ENCODE measurements at places on chromosomes 12 and 14.

DNA sequence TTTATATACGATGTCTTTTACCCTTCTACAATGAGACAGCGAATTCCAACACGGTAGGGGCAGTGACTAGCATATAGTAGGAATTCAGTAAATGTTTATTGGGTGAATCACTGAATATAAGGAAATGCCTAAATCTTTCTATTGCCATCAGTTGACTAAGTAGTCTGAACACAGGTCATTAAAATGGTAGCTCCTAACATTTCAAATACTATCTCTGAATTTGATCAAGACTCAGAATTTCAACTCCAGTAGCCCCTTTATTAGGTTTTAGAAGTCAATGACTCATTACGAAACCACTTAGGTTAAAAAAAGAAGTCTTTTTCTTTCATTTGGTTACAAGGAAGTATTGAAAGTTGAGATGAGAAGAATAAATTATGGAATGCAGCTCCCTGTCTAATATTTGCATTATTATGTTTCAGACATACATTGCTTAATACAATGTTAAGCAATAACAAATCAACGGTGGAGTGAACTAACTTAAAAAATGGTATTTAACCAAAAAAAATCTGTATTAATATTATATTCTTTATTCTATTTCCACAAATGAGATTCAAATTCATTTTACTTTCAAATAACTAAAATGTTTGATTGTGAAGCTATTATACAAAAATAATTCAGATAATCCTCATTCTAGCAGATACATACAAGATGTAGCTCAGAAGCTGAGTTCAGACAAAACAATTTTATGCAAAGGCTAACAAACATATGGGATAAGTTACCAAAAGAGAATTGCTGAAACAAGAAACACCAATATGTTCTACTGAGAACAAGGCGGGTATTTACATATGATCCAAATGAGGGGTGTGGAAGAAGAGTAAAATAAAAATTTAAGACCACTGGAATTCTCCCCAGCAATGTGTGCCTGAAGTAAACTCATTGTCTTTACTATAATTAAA lies 302.7 kb downstream of the CEP128 start:
- no peak for DNase-seq

DNA sequence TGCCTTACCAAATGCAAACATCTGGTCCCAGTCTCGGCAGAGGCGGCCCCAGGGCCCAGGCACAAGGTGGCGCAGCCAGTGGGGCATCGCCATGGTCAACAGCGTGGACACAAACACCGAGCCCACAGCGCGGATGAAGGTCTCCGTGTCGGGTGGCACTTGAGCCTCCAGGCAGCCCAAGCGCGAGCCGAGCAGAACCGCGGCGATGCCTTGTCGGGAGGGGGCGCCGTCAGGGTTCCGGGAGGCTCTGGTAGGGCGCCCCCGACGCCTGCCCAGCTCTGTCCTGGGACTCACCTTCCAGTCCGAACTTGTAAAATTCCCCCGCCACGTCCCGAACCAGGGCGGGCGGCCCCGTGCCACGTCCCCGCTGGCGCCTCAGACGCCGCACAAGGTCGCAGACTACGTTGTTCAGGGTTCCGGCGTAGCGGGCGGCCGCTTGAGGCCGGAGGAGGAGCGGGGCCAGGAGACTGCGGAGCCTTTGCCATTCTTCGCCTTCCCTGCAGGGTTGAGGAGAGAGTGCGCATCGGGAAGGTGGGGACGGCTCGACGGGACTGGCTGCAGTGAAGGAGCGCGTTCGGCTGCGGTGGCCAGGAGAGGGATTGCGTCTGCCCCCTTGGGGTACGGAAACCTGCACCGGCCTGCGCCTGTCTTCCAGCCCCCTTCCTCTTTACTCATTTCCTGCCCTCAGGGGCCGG lies 1.7 kb downstream of the CYP27B1 start:
- DNase-seq = no peak

GRCh38 chr14:101767618-101768362 lies 6.3 kb downstream of the PPP2R5C start:
- DNase-seq = no peak

- no peak for DNase-seq
Observed at GRCh38 chr12:52258335-52258901, 16.0 kb upstream of the KRT86 start.

DNA sequence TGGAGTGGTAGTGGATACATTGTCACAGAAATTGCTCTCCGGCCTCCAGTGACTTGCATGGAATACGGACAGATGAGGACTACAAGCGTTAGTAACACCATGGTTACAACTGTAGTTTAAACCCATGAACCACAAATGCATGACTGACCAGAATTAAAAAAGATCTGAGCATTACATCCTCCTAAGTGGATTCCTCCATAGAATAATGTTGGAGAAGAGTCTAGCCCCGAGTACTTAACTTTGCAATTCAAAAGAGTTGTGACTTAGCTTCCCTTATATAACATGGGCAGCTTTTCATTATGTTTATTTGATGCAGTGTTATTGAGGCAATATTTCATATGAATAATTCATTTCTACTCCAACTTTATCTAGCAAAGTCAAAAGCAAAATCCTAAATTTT lies 457.2 kb upstream of the TMPO start:
- no peak for DNase-seq

GRCh38 chr12:82758749-82759330 lies 72.1 kb downstream of the TMTC2 start:
- DNase-seq = no peak

GRCh38 chr12:63752841-63753240 lies 26.9 kb upstream of the RXYLT1 start:
- DNase-seq = no peak

GRCh38 chr12:130222519-130223218 lies 60.4 kb downstream of the FZD10 start:
- DNase-seq = no peak

GRCh38 chr14:70808416-70809224 lies 693 bp downstream of the MAP3K9 start:
- DNase-seq = no peak

DNA sequence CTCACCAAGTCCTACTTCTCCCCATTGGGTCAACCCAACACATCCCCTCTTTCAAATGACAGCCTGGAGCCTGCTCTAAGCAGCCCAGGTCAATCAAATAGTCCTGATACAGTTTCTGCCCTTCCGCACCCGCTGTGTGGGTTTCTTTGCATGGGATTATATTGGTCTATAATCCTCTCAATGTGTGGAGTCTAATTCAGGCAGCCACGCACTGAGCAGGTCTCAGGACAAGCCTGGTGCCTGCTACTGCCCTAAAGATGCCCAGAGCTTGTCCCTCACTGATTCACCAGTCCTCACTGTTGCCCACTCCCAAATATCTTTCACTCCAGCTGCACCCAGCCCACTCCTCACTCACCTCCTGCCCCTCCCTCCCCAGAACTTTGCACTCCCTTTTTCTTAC lies 16.4 kb downstream of the ACTN1 start:
- no peak for DNase-seq

DNA sequence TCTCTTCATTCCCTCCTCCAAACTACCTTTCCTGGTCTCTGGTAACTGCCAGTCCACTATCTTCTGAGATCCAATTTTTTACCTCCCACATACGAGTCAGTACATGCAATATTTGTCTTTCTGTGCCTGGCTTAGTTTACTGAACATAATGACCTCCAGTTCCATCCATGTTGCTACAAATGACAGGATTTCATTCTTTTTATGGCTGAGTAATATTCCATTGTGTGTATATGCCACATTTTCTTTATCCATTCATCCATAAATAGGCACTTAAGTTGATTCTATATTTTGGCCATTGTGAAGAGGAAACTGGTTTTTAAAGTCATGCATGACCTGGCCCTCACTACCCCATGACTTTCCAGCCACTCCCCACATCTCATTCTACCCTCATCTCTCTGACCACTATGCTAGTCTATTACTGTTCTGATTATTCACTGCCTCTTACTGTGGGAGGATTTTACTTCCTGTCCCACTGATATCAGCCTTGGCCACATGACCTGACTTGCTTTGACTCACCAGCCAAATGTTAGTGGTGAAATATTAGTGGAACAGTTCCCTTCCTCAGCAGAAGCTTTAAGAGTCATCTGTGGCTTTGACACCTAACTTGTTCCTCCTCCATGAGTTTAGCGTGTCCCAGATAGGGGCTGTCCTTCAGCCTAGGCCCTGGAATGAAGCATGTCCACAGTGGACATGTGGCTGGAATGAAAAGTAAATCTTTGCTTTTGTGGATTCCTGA lies 52.2 kb downstream of the GOLGA5 start:
- DNase-seq = no peak

- DNase-seq = no peak
Observed at GRCh38 chr14:76918256-76918781, 92.1 kb downstream of the LRRC74A start.

GRCh38 chr14:99621948-99622347 lies 17.9 kb upstream of the CCDC85C start:
- no peak for DNase-seq

DNA sequence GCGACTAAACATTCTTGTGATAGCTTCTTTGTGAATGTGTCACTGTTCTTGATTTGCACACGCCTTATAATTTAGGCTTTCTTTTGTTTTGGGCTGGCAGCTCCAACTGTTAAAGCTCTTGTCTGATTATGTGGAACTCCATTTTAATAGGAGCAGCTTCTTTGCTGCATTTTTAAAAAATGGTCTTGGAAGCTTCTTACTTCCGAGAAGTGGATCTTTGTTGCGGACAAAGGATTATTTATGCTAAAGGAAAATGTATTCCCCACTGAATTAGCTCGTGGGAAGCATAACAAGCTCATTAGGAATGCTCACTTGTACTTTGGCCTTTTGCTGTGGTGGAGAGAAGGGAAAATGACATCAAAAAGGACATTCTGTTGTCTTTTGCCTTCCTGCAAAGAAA lies 20.0 kb downstream of the GAS2L3 start:
- DNase-seq = no peak

DNA sequence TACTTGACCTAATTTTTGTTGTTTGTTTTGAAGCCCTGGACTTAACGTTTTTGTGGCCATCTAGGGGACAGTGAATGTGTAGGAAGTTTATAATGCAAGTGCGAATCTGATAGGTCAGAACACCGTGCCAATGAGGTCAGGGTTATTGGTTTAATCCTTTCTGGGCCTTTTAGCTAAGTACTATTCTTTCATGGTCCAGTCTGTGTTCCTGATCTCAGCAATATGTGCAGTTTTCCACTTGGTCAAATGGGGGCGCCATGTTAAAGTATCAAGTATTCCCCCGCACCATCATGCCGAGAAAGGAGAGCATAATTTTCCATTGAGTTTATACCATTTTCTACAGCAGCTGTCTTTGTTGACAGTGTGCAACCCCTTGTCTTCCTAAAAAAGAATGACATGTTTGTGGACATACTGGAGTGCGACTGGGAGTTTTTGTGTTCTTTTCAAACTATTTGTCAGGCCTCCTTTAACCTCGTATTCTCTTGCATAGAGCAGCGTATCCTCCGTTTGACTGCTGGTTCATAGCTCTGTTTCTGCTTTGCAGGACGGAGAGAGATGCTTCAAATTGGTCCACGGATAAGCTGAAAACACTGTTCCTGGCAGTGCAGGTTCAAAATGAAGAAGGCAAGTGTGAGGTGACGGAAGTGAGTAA lies 1.3 kb downstream of the AHSA1 start:
- peak; percentile 71 for DNase-seq

GRCh38 chr14:68305738-68306137 lies 486.2 kb downstream of the RAD51B start:
- no peak for DNase-seq

GRCh38 chr12:83172441-83172840 lies 485.7 kb downstream of the TMTC2 start:
- DNase-seq = no peak

- DNase-seq = no peak
Observed at GRCh38 chr12:127923501-127923900, 343.5 kb upstream of the TMEM132C start.

- no peak for DNase-seq
Observed at GRCh38 chr12:115421350-115421749, 737.4 kb upstream of the TBX3 start.

- no peak for DNase-seq
Observed at GRCh38 chr14:25102788-25103187, 52.8 kb upstream of the STXBP6 start.

- no peak for DNase-seq
Observed at GRCh38 chr12:7171854-7172253, 17.6 kb upstream of the PEX5 start.

DNA sequence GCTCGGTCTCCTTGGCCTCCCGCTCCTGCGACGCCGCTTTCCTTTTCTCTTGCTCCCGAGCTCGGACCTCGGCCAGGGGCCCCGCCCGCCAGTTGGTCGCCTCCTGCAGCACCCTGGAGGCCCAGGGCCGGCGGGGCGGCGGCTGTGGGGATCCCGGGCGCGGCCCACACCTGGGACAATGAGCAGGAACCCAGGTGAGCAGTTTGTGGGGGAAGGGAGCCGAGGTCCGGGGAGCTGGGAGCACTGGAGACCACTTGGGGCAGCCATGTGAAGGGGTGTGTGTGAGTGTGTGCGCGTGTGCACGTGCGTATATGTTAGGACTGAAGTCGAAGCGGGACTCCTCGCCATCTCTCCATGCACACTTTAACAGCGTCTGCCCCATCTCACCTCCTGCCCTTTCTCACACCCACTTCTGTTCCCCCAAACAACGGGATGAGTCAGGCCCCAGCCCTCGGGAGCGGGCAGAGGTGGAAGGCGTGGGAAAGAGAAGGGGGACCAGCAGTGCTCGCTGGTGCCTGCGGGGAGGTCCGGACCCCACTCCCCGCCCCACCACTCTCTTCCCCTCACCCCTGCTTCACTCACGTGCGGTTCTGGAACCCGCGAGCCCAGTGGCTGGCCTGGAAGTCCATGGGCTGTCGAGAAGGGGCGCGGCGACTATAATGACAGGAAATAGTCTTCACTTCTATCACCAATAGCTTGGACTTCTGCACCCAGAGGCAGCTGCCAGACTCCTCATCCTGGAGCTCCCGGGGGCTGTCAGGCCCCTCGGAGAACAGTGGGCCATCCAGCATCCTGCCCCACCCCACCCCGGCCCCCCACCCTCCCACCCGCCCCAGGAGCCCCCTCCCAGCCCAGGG lies 450 bp downstream of the DDN start:
- DNase-seq = no peak

- DNase-seq = no peak
Observed at GRCh38 chr14:104395276-104395675, 184.3 kb upstream of the C14orf180 start.

All from glomerular endothelial cell (primary cell).